ENCODE measurements at places on chromosomes 5 and 9.

DNA sequence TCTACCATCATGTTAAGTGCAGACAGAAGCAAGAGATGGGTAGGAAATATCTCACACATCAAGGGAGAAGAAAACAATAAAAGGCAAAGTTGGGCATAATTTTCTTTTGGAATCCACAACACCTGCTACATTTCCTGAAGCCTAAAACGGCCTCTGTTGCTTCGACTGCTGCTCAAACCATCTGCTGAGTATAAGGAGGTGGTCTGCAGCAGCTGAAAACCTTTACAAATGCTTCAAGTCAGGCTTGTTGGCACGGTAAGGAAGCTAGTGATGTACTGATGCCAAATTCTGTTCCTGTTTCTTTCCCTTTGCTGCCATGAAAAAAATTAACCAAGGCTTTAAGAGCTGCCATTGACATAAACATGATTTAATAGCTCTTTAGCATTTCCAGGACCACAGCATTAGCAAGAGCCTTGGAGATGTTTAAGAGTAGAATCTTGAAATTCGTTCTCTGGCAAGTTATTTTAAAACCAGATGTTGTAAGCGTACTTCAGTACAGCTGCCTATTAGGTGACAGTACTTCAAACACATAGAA, 75.6 kb downstream of the DMRTA1 start:
- no peak for DNase-seq

- DNase-seq: no peak
Measured at GRCh38 chr5:142128675-142129208, 20.2 kb downstream of the NDFIP1 start.

- no peak for DNase-seq
Measured at GRCh38 chr5:98433673-98434072, 339.8 kb upstream of the RGMB start.

DNA sequence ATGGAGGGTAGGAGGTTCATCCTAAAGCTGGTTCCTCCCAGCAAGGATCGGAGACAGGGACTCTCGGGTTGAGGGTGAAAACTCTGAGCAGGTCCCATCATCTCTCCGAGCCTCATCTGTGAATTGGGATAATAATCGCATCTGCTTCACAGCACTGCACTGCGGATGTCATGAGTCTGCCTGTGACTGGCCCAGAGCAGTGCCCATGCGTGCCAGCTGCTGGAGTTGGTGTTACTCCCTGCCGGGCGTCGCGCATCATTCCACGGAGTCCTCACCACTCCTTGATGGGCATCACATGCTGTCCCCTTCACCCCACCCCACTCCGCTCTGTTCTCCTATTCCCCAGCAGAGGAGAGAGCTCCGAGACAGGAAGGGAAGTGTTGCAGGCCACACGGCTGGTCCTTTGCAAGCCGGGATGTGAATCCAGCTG, 35.1 kb upstream of the ORM1 start:
- no peak for DNase-seq

GRCh38 chr5:68377733-68378132, 162.2 kb downstream of the PIK3R1 start:
- no peak for DNase-seq

- DNase-seq: no peak
Measured at GRCh38 chr9:87673446-87674120, 52.3 kb upstream of the CTSL start.

DNA sequence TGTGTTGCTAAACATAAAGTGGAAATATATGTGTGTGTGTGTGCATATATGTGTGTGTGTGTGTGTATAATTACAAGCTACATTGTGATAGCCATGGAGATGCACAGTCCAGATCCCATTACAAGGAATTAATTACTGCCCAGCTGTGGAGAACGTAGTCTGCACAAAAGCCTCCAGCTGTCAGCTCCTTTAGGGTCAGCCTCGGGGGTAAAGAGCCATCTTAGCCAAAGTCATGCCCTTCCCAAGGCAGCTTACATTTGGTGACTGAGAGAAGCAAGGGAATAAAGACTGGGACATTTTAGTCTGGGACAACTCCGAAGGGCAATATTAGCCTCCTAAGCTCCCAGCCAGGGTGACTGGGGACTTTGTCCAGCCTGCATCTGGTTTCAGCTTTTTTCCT, 21.9 kb upstream of the FOCAD start:
- DNase-seq: no peak

GRCh38 chr5:103374473-103374963, 116.0 kb downstream of the MACIR start:
- no peak for DNase-seq

- no peak for DNase-seq
Measured at GRCh38 chr9:97419309-97419867, 7.5 kb downstream of the TDRD7 start.

- DNase-seq: no peak
Measured at GRCh38 chr5:136427426-136427825, 62.1 kb upstream of the TRPC7 start.

GRCh38 chr5:168843277-168844015, 264.3 kb upstream of the PANK3 start:
- no peak for DNase-seq

DNA sequence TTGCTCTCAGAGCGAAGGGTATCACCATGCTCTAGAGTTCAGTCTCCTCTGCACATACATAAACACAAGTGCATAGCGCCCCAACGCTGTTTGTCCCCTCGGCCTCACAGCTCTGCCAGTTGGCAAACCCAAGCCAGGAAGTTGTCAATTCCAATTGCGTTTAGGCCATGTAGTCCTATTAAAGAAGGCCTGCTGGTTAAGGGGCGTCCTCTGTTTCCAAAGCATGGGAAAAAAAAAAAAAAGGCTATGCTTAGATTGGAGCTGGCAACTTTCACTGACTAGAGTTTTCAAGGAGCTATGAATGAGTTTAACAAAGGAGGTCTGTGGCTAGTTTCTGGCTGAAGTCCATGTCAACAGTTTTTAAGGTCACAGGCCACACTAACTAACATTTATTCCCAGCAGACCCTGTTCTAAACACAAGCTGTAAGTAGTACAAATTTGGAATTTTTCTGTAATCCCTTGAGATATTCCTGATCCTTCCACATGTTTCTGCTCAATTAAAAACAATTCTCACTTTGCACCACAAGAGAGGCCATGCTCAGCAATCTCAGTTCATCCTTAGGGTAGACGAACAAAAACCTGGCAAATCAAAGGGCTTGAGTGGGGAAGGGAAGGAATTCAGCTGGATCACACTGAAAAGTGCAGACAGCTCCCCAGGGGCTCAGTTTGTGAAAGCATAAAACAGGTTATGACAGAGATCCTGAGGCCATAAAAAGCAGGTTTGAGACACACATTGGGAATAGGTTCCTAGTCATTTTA, 187.7 kb downstream of the DENND1A start:
- DNase-seq: peak; percentile 13

DNA sequence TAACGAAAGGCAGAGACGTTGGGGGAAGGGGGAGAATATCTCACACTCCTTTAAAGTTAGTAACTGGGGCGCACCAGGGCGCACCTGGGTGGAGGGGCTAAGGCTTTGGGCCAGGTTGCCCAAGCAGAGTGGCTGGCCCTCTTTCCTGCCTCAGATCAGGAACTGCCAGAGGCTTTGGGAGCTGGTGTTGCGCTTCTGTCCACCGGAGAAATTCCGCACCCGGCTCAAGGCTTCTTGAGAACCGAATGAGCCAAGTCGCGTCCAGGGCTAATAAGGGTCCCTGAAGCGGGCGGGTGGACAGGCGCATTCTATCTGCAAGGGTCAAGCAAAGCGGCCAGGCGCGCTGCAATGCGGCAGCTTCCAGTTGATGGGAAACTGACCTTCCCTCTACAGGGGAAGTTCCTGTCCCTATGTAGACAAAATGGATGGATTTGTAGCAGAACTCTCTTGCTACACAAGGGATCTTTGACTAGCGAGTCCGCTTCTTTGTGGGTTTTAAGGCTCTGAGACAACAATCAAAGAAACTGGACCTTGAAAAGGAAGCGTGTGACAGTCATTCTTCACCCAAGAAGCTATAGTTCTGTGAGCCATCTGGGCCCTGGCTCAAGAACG, 5.5 kb downstream of the PAX5 start:
- no peak for DNase-seq

DNA sequence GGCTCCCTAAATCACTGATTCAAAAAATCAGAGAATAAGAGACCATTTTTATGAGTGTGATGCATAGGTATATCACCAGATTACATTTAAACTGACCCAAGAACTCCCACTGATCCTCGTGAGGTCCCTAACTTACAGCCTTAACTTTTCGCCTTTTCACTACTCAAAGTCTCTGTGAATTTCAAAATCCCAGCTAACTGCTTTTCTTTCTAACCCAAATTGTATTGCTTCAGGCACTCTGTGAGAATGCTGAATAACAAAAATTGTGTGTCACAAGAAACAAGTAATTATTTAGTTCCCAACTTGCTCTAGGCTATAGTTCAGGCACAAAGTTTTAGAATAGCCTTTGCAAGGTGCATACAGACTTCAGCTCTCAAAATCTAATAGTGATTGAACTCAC, 368.6 kb downstream of the CHSY3 start:
- DNase-seq: no peak

GRCh38 chr5:94802450-94802849, 184.0 kb downstream of the SLF1 start:
- DNase-seq: no peak

GRCh38 chr5:112189391-112189790, 229.7 kb downstream of the EPB41L4A start:
- DNase-seq: no peak

- no peak for DNase-seq
Measured at GRCh38 chr5:173231381-173231766, 3.6 kb downstream of the NKX2-5 start.

- DNase-seq: no peak
Measured at GRCh38 chr5:168312606-168313295, 21.3 kb downstream of the WWC1 start.

GRCh38 chr5:6819521-6819920, 106.3 kb downstream of the TENT4A start:
- no peak for DNase-seq

DNA sequence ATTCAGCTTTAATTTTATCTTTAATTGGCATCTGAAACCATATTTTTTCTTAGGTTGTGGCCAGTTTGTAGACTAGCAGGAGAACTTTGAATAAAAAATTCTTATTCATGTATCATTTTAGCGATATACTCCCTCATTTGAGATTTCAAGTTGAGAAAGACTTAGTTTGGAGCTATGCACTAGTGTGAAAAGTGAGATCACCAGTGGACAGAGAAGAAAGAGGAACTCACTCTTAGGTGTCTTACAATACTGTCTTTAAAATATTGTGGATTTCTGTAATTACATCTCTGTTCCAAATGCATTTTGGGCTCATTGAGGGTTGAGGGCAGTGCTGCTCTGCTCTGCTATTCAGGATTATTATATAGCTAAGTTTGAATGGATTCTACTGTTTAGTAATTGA, 54.7 kb downstream of the NAA35 start:
- no peak for DNase-seq

DNA sequence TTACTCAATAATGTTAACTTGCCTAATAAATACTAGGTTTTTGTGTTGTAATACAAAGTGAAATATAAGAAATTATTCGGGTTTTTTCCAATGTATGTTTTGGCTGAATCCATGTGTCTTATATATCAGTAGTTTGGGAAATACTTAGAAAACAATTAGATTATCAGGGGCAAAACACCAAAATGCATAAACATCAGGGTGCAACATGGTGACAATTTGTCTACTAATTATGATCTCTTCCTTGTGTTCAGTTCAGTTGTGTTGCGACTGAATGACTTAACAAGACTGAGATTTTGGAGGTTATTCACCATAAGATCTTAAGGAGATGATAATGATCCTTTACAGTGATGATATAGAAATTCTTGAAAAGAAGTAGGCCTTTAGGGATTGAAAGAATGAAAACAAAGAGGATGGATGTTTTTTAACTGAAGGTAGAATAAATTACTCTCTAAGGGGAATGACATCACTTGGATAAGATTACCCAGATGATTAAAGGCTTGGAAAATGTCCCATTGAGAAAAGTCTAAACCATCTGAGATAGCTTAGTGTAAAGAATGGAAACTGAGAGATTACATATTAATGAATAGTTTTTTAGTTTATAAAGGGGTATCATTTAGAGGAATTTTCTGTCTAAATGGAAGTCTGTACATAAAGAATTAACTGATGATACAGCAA, 415.8 kb downstream of the SPATA31D1 start:
- no peak for DNase-seq

DNA sequence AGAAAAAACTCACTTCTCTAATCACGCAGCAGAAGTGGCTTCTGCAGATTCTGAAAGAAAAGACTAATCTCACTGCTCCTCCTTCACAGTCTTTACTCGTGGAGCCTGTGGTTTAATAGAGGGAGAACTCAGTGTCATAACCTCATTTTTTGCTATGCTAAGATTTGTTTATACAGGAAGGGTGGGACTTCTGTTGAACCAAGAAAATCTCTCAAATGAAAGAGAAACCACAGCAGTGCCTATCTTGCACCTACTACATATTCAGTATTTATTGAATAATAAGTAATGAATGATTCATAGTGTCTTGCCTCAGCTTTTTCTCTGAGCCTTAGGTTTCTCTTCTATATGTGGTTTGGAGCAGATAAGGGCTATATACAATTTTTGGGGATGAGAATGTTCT, 136.1 kb upstream of the DMAC1 start:
- peak; percentile 28 for DNase-seq

DNA sequence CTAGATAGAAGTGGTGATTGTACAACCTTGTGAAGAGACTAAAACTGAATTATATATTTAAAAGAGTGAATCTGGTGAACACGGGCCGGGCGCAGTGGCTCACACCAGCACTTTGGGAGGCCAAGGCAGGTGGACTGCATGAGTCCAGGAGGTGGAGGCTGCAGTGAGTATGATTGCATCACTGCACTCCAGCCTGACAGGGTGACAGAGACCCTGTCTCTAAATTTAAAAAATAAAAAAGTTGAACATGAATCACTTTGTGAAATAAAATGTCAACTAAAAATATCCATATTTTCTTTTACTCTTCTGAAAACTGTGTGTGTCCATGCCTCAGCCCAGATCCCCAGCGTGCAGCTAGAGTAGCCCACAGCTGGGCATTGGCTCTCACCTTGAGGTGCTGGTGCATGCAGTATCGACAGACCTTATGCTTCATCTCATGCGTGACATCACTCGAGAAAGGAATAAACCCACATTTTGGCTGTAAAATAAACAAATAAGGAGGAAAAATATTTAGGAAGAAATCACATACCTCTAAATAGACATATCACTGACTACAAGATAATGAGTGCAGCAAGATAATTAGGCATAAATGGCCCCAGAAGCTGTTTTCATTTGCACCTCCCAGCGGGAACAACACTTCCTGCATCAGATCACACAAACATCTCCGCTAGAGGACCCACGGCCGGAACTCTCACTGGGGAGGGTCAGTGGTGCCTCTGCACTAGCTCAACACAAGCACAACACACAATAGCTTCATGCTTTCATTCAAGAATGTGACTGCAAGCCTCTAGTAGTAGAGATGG, 22.1 kb downstream of the IPPK start:
- no peak for DNase-seq

GRCh38 chr9:69877852-69878514, 57.4 kb downstream of the CFAP95 start:
- DNase-seq: peak; percentile 50

GRCh38 chr9:98732801-98733200, 24.1 kb upstream of the GABBR2 start:
- DNase-seq: no peak

DNA sequence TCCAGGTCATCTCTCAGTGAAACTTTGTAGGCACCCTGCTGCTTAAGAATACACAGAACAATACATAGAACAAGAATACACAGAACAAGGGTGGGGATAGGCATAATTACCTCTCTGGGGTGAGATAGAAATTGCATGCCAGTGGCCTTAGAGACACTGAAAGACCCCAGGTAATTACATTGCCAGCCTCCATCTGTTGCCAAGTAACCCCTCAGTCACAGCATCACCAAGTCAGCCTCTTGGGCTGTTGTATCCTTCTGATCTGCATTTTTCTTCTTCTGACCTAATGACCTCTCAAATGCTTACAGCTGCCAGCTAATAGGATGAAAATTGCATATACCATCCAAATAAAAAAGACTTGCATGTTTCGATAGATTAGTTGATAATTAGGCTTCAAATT, 167.7 kb downstream of the GRIA1 start:
- no peak for DNase-seq
